ENCODE measurements at places on chromosomes 4 and X. TPM values are rescaled to one million over a fixed set of nuclear protein-coding genes. Genes with fewer than 3 reads are reported as not detected.

GRCh38 chr4:742742-743311, 37.2 kb downstream of the PCGF3 start:
- DNase-seq = no peak

DMD gene
- total RNA-seq = 87.0 TPM

- DNase-seq = no peak
Measured at GRCh38 chr4:92679149-92679548, 375.4 kb downstream of the GRID2 start.

DUSP21 gene
- total RNA-seq = not detected

GUF1 gene
- total RNA-seq = 19.8 TPM

DNA sequence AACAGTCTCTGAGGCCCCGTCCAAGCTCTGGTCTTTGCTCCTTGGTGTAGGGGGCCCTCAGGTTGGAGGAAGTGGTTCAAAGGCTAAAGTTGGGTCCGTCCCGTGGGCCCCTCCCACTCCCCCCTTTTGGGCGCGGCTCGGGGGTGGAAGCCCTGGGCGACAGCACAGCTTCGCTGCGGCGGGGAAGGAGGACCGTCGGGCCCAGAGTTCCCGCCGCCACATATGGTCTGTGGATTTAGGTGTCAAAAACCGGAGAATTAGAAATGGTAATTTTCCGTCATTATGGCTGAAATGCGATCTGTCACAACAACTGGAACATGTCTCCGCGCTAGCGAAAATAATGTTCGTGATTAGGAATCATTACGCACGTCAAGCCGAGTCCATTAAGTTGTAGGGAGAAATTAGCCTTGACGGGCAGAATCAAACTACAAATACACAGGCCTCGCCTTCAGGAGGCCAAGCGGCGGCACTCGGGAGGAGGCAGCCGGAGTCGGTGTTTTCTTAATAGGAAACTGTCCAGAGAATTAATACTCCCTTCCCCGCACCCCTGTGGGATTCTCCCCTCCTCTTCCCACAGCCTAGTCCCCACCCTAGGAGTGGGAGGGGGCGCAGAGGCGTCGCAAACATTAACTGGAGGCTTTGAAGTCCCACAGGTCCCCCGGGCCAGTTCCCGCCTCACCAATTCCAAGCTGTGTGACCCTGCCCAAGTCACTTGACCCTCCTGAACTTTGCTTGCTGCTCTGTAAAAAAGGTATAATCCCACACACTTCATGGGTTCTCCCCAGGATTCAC, 15.0 kb downstream of the NKX3-2 start:
- no peak for DNase-seq

KIF4A gene
- total RNA-seq = 5.8 TPM

DNA sequence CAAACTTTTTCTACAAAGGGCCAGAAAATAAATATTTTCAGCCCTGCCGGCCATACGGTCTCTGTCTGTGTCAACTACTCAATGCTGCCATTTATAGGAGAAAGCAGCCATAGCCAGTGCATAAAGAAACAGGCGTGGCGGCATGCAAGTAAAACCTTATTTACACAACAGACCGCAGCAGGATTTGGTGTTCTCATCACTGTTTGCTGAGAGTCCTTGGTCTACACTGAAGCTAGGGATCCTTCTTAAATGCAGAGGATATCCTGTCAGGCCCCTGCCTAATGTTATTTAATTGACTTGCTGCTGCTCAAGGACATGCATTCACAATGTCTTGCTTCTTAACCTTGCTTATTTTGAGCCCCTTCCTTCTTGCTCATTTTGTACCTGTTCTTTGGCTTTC, 54.7 kb downstream of the CPE start:
- DNase-seq = no peak

DNA sequence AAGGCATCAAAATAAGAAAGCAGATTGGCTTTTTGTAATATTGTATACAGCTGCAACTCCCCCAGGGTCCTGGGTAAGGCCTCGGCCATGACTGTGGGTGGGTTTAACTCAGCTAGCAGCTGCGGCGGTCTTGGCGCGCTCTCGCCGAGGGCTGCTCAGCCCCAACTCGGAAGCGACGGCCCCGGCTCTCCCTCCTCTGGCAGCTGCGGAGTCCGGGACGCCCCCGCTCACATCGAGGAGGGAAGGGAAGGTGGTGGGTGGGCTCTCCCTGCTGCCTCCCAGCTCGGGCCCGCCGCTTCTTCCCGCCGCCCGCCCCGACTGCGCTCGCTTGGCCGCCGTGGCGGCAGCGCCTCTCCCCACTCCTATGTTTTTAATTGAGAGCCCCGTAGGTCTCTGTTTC, 51.2 kb downstream of the GPR50 start:
- no peak for DNase-seq

- no peak for DNase-seq
Measured at GRCh38 chrX:110182362-110182761, 135.5 kb downstream of the AMMECR1 start.

HAUS7 gene
- 12.9 TPM for total RNA-seq

- DNase-seq = no peak
Measured at GRCh38 chr4:47562297-47562696, 77.2 kb downstream of the ATP10D start.

SFRP2 gene
- 94.7 TPM for total RNA-seq

DNA sequence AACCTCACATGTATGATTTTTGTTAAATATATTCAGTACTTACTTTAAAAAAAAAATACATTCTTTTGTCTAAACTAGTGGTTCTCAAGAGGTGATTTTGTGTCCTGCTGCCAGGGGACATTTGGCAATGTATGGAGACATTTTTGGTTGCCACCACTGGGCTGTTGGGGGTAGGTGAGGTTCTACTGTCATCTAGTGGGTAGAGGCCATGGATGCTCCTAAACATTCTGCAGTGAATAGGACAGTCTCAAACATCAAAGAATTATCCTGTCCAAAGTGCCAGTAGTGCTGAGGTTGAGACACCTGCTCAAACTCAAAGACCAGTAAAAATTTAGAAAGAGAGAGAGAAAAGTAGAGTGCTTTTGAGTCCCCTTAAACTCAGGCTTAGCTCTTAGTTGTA, 32.9 kb upstream of the PGM2 start:
- no peak for DNase-seq

ITM2A gene
- total RNA-seq = 138 TPM

EVC gene
- total RNA-seq = 24.5 TPM

GRCh38 chr4:55308071-55308470, 38.0 kb upstream of the SRD5A3 start:
- DNase-seq = no peak

GDPD2 gene
- total RNA-seq = 0.30 TPM

- DNase-seq = no peak
Measured at GRCh38 chr4:120873554-120873953, 49.0 kb downstream of the PRDM5 start.

UNC5C gene
- total RNA-seq = 1.1 TPM

GRCh38 chr4:170170861-170171260, 81.1 kb upstream of the AADAT start:
- DNase-seq = no peak

GRCh38 chrX:153693216-153694086, 5.7 kb downstream of the SLC6A8 start:
- no peak for DNase-seq

DNA sequence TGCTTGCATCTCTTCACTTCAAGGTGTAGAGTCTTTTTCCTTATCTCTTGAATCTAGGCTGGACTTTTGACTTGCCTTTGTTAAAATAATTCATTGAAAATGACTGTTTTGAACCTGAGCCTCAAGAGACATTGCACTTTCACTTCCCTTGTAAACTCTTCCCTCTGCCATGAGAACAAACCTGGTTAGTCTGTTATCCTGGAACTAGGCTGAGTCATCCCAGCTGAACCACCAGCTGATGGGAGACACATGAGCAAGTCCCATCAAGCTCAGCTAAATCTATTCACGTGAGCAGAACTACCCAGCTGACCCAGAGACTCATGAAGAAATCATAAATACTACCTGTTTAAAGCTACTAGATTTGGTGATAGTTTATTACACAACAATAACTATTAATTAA, 202.3 kb upstream of the CENPE start:
- DNase-seq = no peak

CCDC160 gene
- 0.20 TPM for total RNA-seq

FRAS1 gene
- 15.2 TPM for total RNA-seq

RTL5 gene
- total RNA-seq = 3.9 TPM

GRCh38 chr4:28287831-28288233, 1427.2 kb downstream of the STIM2 start:
- DNase-seq = peak; percentile 43
